IMR-90 (cell line): ENCODE measurements at places on chromosomes 6 and 20. TPM values are rescaled to one million over a fixed set of nuclear protein-coding genes. Genes with fewer than 3 reads are reported as not detected.

The SLC17A4 gene
- total RNA-seq = not detected in 2 replicates

GRCh38 chr6:69866770-69867638 lies 648 bp downstream of the COL19A1 start:
- peak; percentile 0 for DNase-seq

DNA sequence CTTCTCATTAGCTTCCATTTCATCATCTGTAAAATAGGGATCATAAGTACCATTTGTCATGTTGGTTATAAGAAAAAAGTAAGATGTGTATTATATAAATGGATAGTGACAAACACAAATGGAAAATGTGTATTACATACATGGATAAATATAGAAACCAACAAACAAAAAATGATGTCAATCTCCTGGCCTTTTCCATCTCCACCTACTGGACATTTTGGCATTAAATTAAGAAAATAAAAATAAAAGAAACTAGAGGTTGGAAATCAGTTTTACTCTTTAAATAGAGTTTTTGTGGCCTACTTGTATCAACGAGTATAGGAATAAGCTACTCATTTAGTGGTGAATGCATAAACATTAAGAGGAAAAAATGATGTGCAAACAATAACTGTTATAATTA lies 67.5 kb upstream of the THEMIS start:
- no peak for DNase-seq

DNA sequence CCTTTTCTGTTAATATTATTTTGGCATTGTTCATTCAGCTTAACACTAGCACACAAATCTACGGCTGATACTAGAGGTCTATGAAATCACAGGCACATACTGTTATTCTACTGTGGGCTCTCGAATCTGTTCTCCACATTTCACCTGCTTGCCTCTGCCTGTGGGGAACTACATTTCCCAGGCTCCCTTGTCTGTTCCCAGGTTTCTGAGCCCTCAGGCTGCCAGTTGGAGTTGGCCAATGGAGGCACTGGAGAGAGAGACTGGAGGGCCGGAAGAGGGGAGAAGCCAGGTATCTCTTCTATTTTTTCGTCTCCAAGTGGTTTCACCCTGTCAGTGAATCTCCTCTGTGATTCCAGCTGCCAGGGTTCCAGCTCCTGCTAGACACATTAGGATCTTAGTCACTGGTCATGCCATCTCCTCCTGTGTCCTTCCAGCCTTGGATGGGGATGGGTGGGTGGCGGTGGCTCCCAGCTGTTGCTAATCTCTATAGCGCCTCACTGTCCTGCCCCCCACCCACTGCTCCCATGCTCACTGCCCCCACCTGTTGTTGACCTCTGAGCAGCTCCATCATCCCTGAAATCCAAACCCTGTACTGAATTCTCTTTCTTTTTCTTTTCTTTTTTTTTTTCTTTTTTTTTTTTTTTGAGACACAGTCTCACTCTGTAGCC lies 188.2 kb downstream of the LRFN2 start:
- DNase-seq = no peak

The FOXF2 gene
- 2.5 TPM in 2 replicates for total RNA-seq

GRCh38 chr6:27601668-27602254 lies 128.9 kb upstream of the ZNF184 start:
- no peak for DNase-seq

GRCh38 chr6:33897189-33897780 lies 93.5 kb upstream of the MLN start:
- DNase-seq = no peak

GRCh38 chr6:106097411-106098231 lies 11.5 kb downstream of the PRDM1 start:
- peak; percentile 63 for DNase-seq

GRCh38 chr6:112933947-112934346 lies 586.8 kb downstream of the RFPL4B start:
- DNase-seq = peak; percentile 57

DNA sequence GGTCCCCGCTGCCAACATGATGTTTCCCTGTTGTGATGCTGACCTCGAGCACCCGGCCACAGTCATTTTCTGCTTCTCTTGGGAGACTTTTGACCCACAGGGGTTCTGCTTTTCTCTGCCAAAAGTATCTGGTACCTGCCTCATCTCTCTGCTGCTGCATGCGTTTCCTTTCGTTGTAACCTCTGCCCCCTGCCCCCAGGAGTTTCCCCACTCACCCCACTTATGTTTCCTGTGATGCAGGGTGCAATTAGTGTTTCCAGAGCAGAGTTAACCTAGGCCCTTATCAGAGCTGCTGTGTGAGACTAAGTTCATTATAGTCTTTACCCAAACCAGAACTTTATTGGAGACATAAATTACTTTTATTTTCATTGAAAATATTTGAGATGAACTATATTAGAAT lies 65.2 kb upstream of the EDN3 start:
- DNase-seq = no peak

DNA sequence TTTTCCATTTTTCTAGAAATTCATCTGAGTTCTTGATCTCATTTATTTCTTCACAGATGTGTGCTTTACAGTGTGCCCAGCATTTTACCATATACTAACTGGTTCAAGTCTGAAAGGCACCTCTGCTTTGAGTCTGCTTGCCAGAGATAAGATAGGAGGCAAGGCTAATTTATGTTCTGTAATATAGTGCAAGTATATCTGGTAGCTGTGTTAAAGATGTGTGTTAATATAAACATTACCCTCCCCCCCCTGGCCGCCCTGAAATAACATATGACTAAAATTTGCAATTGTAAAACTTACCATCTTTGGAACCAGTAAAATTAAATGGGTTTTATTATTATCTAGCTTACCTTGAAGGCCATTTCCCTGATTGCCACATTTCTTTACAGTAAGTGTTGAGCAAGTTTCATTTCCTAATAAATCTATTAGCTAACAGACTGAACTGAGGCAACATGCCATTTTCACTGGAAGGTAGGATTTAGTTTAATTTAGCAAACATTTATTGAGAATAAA lies 2.7 kb downstream of the FBXO9 start:
- no peak for DNase-seq

The COL19A1 gene
- under 0.01 TPM in 1 of 2 replicates, not detected in the other for total RNA-seq

GRCh38 chr20:62876902-62877816 lies 15.5 kb upstream of the TCFL5 start:
- DNase-seq = no peak

DNA sequence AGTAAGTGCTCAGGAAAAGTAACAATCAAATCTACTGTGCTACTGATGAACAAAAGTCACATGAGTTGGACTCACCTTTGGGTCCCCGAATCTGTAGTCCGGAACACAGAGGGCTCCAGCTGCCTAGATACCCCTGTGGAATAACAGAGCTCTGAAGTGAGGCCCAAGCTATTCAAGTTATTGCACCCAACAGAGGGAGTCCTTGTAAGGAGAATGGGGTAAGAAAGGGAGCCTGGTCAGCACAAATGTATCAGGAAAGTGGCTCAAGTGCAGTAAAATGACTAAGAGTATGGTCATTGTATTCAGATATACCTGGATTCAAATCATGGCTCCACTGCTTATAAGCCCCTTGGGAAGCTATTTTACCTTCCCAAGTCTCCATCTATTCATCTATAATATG lies 20.9 kb downstream of the EDN1 start:
- no peak for DNase-seq

The WFDC12 gene
- total RNA-seq = not detected in 2 replicates

The CYP39A1 gene
- under 0.01 TPM in 1 of 2 replicates, not detected in the other for total RNA-seq

The PPIL1 gene
- 50.5 and 58.4 TPM in 2 replicates for total RNA-seq

- no peak for DNase-seq
Observed at GRCh38 chr6:22067671-22068070, 229.2 kb downstream of the PRL start.

- DNase-seq = peak; percentile 95
Observed at GRCh38 chr6:4351520-4352321, 216.3 kb upstream of the ECI2 start.

GRCh38 chr20:10110151-10110550 lies 75.4 kb downstream of the ANKEF1 start:
- DNase-seq = peak; percentile 30

GRCh38 chr6:48071833-48072232 lies 39.2 kb downstream of the PTCHD4 start:
- DNase-seq = no peak

The KIF13A gene
- 51.8 and 53.0 TPM in 2 replicates for total RNA-seq

GRCh38 chr6:154830771-154831170 lies 97.6 kb downstream of the SCAF8 start:
- no peak for DNase-seq

DNA sequence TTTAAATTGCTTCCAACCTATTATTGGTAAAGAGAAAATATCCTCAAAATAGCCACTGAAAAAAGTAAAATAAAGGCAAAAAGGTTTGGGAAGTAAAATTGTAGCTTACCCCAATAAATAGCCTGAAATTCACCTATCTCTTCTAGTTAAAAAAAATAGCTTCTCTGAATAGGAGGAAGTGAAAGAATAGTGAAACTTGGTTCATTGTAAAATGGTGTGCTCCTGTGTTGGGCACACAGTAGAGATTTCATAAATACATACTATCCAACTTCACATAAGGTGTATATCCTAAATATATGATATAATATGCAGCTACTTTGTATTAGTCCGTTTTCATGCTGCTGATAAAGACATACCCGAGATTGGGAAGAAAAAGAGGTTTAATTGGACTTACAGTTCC lies 45.3 kb downstream of the CDK19 start:
- no peak for DNase-seq
